Epithelial cell of proximal tubule (primary cell): ENCODE measurements at places on chromosomes 6 and 20. TPM values are rescaled to one million over a fixed set of nuclear protein-coding genes. Genes with fewer than 3 reads are reported as not detected.

DNA sequence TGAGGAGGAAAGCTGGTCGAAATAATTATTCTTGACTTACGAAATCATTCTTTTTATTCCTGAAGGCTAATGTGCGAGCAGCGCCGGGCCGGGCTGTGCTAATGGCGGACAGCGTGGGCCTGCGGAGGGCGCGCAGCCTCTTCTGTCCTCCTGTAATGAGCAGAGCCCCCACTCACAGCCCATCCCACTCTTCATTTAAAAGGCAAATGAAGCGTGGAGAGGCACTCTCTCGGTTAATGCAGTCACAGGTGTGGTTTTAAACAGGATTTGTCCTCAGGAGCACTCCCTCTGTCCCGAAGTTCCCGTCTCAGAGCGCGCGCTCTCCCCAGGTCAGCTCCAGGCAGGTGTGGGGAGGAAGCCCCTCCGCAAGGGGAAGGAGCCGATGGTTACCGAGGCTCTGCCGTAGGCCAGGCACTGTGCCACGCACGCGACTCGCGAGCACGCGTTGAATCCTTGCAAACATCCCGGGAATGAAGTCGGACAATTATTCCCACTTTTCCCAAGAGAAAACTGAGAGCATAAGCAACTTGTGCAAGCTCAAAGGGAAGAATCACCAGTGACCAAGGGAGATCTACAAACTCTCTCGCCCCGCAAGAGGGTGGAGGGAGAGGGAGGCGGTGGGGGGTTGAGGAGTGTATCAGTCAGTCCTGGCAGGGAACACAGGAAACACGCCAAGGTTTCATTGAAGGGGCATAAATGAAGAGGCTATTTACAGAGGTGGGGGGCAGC, 35.5 kb upstream of the ZFAND3 start:
- DNase-seq, result no peak

GABRR1 gene
- total RNA-seq, result not detected in 2 replicates

ESR1 gene
- total RNA-seq, result not detected in 2 replicates

MUC22 gene
- total RNA-seq, result 0.06 TPM in 1 of 2 replicates, not detected in the other

DNA sequence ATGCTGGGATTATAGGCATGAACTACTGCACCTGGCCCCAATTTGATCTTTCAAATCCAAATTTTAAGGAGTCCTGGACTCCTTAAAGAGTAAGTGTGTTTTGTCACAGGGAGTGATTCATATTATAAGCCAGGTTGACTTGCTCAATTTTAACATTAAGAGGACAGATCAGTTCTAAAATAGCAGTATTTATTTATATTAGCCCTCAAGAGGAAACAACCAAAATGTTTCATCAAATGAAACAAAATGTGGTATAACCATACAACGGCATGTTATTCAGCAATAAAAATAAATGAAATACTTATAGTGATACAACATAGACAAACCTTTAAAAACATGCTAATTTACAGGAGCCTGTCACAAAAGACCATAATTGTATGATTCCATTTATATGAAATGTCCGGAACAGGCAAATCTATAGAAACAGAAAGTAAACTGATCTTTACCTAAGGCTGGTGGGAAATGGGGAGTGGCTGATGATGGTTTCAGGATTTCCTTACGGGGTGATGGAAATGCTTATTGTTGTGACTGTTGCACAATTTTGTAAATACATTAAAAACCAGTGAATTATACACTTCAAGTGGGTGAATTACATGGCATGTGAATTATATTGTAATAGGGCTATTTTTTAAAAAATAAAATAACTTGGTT, 637.4 kb downstream of the MMUT start:
- DNase-seq, result no peak

- no peak for DNase-seq
Observed at GRCh38 chr6:25066593-25066992, 130.8 kb upstream of the RIPOR2 start.

GRCh38 chr6:133888929-133889556, at the start of gene TCF21:
TCF21 (plus strand) TSS chr6:133889113; CDS start chr6:133889398, 285 bp downstream.
- no peak for DNase-seq

DNA sequence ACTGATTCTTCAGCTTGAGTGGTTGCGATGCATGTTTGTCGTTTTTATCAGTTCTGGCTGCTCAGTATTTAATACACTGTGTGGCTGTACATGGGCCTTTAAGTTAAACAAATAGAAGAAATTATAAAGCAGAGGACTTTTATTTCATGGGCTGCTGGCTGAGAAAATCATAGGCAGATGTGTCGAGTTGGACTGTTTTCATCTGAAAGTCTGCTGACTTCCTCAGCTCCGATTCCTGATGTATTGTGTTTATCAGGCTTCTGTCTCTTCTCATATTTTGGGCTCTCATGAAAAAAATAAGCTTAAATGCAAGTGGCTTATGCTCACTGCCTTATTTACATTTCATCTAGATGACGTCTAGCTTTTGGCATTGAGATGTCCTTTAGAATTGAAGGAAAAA, 129.5 kb upstream of the GGTLC1 start:
- no peak for DNase-seq

DNA sequence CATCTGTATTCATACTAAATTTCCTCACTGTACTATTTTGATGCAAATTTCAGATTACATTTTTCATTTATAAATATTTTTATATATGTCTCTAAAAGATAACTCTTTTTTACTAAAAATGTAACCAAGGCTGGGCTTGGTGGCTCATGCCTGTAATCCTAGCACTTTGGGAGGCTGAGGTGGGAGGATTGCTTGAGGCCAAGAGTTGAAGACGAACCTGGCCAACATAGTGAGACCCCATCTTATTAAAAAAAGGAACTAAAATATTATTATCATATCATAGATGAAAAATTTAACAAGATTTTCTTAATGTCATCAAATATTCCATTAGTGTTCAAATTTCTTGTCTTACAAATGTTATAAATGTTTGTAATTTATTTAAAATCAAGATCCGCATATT, 6.6 kb upstream of the DNPH1 start:
- DNase-seq, result no peak

DNA sequence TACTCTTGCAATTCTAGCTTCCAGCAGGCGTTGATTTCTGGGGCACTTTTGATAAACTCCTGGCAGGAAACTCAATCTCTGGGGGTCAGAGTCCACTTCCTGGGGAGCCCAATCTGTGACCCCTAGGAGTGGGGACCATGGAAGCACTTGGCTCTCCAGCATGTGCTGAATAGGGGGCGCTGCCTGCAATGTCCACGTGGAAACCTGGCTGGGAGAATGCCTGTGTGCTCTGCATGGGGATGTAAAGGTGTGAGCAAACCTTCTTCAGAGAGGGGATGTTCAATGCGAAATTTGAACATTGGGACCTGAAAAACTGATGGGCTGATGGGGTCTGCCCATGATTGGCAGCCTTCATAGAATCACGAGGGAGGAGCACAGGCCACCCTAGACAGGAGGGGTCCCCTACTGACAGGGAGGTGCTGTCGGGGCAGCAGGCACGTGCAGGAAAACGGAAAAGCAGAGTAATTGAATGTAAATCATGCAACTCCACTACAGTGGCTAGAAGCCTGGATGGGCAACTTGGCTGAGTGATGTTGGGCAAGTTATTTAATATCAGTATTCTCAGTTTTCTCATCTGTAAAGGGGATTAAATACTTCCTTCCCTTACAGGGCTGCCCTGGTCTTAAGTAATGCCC, 47.8 kb downstream of the CEP43 start:
- DNase-seq, result no peak

DNA sequence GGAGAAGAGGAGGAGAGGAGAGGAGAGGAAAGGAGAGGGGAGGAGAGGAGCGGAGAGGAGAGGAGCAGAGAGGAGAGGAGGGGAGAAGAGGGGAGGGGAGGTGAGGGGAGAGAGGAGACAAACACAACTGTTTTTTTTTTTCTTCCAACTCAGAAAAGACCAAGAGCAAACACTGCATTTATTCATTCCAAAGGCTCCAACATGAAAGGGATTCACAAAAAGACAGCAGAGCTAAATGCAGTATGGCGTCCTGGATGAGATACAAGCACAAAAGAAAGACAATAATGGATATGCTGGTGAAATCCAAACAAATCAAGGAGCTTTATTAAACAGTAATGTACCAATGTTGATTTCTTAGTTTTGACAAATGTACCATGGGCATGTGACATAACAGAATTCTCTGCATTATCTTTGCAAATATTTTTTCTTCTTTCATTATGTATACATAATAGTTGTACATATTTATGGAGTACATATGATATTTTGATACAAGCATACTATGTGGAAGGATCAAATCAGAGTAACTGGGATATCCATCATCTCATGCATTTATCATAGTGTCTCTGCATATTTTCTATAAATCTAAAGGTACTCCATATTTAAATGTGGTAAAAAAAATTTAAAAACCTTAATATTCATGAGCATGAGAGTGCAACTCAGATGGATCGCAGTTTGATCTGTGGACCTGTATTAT, 204.6 kb downstream of the CBLN4 start:
- DNase-seq, result no peak

- no peak for DNase-seq
Observed at GRCh38 chr6:132511210-132511830, 1.6 kb downstream of the STX7 start.

DNA sequence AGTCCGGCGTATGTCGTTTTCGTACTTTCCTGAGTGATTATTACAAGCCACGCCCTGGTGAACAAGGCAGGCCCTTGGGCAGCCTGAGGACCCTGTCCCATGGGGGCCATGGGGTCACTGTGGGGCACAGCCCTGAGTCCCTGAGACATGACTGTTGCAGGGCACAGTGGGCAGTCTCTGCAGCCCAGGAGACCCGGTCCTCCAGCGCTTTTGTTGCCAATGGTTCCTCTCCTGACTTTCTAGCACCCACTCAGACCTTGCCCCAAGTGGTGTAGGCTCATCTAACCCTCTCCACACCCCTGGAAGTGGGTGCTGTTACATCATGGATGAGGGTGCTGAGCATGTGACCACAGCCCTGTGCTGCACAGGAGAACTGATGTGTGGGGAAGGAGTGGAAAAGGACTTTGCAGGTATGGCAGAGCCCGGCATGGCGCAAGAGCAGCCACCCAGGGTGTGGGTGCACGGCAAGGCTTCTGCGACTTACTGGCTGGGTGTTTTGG, 319.5 kb downstream of the TAF4 start:
- DNase-seq, result no peak

NHLRC1 gene
- total RNA-seq, result 0.40 and 1.2 TPM in 2 replicates

TNNC2 gene
- total RNA-seq, result not detected in 2 replicates

DNA sequence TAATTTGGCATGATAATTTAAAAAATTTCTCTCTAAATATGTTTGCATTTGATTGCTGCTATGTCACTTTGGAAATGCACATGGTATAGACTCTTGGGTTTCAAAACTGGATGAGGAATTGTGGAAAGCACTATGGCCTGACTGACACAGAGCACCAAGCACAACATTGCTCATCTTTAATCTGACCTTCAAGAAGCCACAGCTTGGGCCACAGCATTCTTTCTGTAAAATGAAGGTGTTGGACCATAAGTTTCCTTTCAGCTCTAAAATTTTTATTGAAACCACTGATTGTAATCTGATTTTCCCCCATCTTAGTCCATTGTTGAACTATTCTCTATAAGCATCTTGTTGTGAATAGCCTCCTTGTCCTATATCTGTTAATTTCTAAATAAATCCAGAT, 41.0 kb downstream of the QKI start:
- DNase-seq, result no peak

DNA sequence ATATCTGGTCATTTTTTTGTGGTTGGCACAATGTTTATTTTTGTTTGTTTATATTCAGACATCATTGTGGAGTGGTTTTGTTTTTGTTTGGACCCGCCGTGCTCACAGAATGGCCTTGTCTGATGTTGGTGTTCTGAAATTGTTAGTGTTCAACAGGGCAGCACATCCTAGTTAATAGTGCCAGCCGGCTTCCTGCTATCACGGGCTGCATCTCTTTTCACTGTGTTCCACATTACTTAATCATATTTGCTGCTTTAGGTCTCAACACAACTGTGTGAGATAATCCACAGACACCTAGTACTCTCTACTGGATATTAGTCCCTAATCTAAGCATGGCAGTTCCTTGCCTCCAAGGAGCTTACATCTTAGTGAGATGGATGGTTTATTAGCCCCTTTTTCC, 2.8 kb upstream of the EIF2S2 start:
- DNase-seq, result no peak

- DNase-seq, result no peak
Observed at GRCh38 chr6:126380072-126380583, 40.2 kb downstream of the CENPW start.

DNA sequence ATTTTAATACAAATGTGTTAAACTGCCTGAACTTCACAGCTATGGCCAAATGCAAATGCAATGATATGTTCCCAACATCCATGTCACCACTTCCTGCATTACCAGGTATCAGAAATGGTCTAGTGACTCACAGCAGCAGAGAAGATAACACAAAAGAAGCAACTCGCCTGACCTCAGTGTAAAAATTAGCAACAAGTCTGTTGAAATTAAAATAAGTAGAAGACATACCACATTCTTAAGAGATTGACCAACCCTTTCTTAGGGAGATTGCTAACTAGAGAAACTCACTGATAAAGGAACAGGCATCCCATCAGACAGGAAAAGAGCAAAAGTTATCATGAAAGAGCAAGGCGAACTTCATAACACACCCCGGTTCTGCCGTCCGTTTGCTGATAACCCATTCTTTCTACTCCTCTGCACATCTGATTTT, 45.1 kb downstream of the RNASET2 start:
- no peak for DNase-seq
